ENCODE measurements at places on chromosomes 5 and 9.
A peak's percentile ranks its signal among the peaks of the same experiment; 100 is the strongest.

- no peak for DNase-seq
These were observed 426.3 kb upstream of the MEF2C start for GRCh38 chr5:89309268-89309667.

- peak; percentile 67 for DNase-seq
These were observed 90.0 kb upstream of the HMHB1 start for GRCh38 chr5:143721925-143722324.

DNA sequence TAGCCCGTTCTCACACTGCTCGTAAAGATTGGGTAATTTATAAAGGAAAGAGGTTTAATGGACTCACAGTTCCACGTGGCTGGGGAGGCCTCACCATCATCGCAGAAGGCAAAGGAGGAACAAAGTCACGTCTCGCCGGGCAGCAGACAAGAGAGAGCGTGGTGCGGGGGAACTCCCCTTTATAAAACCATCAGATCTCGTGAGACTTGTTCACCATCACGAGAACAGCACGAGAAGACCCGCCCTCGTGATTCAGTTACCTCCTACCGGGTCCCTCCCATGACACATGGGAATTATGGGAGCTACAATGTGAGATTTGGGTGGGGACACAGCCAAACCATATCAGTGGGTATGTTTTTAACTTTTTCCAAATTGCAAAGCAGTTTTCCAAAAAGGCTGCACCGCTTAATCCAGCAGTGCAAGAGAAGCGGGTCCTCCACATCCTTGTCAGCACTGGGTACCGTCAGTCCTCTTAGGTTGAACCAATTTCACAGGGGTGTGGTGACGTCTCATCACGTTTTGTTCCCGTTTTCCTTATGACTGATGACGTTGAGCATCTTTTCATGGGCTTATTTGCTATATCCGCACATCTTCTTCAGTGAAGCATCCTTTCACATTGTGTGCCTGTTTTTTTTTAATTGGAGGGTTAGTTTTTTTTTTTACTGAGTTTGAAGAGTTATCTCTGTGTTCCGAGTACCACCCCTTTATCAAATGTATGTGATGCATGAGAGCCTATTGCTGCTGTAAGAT is 8.0 kb upstream of the FCN2 start:
- DNase-seq, result no peak

GRCh38 chr5:178465861-178466288 is 124.3 kb downstream of the COL23A1 start:
- no peak for DNase-seq

- no peak for DNase-seq
These were observed 45.4 kb upstream of the CAST start for GRCh38 chr5:96616801-96617200.

DNA sequence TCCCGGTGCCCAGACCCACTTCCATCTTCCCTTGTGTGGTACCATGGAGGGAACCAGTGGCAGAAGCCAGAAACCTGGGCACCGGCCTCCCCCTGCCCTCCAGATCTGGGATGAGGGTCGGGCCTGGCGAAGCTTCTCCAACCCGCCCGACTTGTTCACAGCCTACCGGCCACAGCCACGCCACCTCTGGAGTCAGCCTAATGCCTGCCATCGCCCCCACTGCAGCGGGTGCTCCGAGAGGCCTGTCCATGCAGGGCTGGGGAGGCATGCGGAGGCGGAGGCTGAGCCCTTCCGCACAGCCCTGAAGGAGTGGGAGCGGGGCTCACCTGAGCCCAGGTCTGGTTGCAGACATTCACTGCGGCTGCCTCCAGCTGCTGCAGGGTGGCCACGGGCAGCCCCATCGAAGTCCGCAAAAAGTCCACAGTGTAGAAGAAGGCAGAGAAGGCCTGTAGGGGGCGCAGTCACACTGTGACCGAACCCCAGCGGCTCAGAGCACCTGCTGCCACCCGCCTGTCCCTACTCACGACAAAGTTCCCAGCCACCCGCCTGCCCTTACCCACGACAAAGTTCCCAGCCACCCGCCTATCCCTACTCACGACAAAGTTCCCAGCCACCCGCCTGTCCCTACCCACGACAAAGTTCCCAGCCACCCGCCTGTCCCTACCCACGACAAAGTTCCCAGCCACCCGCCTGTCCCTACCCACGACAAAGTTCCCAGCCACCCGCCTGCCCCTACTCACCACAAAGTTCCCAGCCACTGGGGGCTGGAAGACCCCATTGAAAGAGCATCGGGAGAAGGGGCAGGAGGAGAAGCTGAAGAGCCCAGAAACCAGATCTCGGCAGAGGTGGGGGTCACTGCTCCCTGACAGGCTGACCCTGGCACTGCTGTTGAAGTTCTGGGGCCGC is 3.8 kb upstream of the NPDC1 start:
- no peak for DNase-seq

Data from GM04503 (cell line).